ENCODE measurements at places on chromosomes 16 and 17.

GRCh38 chr17:54848368-54848987 lies 52.2 kb upstream of the TOM1L1 start:
- no peaks in the 10 kb centered on the region for H3K27me3 ChIP-seq
- no peak overlapping the region for H3K27ac ChIP-seq
- H3K4me3 ChIP-seq, result no peak overlapping the region
- H3K4me1 ChIP-seq, result no peaks in the 10 kb centered on the region
- no peak for DNase-seq
- H3K36me3 ChIP-seq, result no peaks in the 10 kb centered on the region

DNA sequence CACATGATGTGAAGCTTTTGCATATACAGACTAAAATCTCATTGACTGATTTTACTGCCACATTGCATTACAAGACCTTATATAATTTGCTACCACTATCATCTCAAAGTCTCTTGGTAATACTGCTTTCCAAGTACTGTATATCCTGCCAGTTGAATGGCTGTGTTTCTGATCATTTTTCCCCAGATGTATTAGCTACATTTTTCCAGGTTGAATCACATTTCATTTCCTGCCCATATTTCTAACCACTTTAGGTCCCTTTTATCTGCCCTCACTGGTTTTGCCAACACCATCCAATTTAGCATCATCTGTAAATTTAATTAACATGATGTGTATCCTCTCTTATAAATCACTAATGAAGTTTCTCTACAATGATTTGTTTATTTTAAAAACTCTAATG lies 365.7 kb upstream of the PMFBP1 start:
- no peaks in the 10 kb centered on the region for H3K36me3 ChIP-seq
- DNase-seq, result peak; percentile 17
- no peaks in the 10 kb centered on the region for H3K27me3 ChIP-seq
- H3K4me3 ChIP-seq, result no peak overlapping the region
- H3K4me1 ChIP-seq, result no peaks in the 10 kb centered on the region

GRCh38 chr17:1853698-1854097 lies 23.9 kb downstream of the RPA1 start:
- H3K4me3 ChIP-seq, result no peak overlapping the region
- H3K36me3 ChIP-seq, result peaks cover 47% of the 10 kb centered on the region
- DNase-seq, result no peak
- H3K4me1 ChIP-seq, result no peaks in the 10 kb centered on the region
- H3K27ac ChIP-seq, result no peak overlapping the region

DNA sequence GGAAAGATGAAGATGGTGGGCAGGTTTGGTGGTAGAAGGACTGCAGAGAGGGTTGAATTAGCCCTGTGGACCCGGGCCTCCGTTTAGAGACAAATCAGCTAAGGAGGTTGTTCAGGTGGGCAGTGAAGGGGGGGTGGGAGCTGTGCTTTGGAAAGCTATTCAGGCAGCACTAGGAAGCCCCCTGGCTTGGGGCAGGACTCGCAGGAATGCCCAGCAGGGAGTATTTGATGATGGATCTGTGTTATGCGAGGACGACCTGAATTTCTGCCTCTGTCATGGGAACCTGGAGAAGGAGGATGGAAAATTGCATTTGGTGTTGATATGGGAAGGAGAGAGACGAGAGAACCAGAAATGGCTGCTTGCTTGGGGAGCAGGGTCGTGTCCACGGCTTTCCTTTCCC lies 3.5 kb downstream of the SPDYE4 start:
- H3K4me1 ChIP-seq, result no peaks in the 10 kb centered on the region
- H3K27ac ChIP-seq, result no peak overlapping the region
- no peaks in the 10 kb centered on the region for H3K36me3 ChIP-seq

DNA sequence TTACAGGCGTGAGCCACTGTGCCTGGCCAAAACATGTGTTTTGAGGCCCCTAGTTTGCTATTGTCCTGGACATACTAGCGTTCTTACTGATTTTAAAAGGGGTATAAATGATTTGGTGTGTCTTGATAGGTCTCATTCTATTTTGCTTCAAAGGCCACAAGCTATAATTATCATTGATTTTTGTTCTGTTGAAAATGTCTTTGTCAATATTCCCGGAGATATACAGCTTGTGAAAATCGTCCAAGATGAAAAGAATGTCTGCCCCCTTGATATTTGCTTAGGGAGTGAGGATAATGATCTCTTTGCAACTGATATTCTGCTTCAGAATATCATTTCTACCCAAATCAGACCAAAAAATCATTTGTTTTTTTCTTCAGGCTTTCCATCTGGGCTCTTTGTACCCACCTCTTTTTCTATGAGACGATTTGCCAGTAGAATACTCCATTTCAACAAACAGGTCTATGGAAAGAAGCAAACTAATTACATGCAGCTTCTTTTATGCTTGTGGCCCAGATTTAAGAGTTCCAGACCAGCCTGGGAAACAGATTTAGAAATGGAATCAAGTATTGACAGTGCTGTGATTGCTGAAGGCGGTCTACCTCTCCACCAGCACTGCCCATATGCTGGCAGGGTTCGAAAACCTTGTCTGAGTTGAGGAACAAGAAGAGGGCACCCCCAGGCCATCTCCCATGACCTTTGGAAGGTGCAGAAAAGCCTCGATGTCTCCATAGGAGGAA lies 14.1 kb upstream of the ST6GALNAC1 start:
- no peaks in the 10 kb centered on the region for H3K27me3 ChIP-seq
- peaks cover 8% of the 10 kb centered on the region for H3K4me1 ChIP-seq
- no peak for DNase-seq
- H3K27ac ChIP-seq, result no peak overlapping the region
- no peaks in the 10 kb centered on the region for H3K36me3 ChIP-seq

DNA sequence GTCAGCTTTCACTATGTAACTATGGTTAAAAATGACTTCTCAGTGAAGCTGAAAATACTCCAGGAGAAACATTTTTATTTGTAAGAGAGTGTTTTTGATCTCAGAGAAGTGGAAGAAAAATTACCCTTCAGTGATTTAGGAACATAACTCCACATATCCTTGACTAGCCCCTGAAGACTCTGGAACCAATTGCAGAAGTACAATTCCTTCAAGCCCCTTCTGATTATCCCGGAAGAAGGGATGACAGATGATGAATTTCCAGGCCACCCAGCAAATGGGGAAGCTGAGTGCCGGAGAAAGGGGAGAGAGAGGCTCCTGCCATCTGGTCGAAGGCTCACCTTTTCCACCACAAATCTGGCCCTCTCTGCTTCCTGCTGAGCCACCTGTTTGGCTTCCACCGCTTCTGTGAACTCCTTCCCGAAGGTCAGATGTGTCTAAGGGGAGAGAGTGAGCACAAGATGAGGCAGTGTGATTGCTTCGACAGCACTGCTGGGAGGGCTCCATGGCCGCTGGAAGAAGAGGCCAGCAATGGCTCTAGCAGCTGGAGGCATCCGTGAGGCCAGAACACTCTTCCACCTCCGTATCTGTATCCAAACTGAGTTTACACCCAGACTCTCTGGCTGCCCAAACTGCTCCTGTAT lies 8.1 kb downstream of the PHB1 start:
- H3K27me3 ChIP-seq, result no peaks in the 10 kb centered on the region
- H3K27ac ChIP-seq, result no peak overlapping the region
- peaks cover 75% of the 10 kb centered on the region for H3K36me3 ChIP-seq
- no peak for DNase-seq
- no peaks in the 10 kb centered on the region for H3K4me1 ChIP-seq

DNA sequence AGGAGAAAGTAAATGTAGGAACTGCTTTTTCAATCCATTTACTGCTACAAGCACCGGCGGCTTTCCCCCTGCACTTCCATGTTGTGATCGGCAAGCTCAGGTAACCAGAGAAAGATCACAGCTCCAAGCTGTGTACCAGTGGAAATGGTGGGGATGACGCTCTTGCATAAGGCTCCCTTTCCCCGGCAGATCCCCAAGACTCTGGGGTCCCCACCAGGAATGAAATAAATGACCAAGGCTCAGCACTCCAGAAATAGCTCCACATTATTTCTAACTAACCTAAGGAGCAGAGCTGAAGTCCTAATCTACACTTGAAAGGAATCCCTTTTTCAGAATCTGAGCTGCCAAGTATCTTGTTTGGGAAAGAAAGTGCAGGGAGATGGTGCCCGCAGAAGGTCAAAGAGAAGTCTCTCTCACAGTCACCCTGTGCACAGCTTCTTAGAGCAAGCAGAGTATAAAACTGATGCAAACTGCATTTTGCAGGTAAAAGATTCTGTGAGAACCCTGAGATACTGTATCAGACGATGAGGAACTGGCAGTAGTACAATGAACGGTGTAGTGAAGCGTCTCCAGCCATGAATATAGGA lies 11.1 kb downstream of the GRB2 start:
- peak overlapping the region; percentile 52 for H3K4me3 ChIP-seq
- peak overlapping the region; percentile 58 for H3K27ac ChIP-seq
- H3K27me3 ChIP-seq, result no peaks in the 10 kb centered on the region
- no peaks in the 10 kb centered on the region for H3K36me3 ChIP-seq
- DNase-seq, result peak; percentile 20
- H3K4me1 ChIP-seq, result peaks cover 17% of the 10 kb centered on the region

DNA sequence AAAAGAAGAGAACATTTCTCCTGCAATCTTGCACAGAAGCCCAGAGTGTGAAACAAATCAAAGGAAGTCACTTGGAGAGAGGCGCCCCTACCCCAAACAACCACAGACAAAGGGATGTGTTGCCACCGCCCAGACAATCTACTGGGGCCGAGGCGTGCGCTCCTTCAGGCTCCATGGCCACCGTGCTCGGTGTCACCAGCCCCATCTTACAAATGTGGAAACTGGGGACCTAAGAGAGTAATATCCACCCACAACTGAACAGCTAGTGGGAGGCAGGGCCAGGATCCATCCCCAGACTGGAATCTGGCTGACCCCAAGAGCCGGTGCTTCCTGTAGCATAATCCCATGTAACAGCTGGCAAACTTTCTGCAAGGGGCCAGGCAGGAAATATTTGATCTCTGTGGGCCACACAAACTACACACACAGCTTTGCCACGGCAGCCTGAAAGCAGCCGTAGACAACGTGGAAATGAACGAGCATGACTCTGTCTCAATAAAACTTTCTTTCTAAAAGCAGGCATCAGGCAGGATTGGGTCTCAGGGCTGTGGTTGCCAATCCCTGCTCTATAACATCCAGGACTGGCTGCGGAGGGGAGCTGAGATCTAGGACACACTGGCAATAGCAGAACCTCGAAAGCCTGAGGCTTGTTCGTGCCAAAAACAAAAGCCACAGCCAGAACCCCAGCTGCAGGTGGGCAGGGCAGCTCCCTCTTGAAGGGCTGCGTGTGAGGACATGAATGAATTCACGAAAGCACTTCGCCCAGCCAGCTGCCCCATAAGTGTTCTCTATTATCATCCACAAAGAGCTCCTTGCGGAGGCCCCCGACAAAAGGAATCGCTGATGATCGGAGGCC lies 26.6 kb upstream of the GINS2 start:
- no peak for DNase-seq
- no peaks in the 10 kb centered on the region for H3K36me3 ChIP-seq
- no peaks in the 10 kb centered on the region for H3K27me3 ChIP-seq
- H3K4me3 ChIP-seq, result no peak overlapping the region

DNA sequence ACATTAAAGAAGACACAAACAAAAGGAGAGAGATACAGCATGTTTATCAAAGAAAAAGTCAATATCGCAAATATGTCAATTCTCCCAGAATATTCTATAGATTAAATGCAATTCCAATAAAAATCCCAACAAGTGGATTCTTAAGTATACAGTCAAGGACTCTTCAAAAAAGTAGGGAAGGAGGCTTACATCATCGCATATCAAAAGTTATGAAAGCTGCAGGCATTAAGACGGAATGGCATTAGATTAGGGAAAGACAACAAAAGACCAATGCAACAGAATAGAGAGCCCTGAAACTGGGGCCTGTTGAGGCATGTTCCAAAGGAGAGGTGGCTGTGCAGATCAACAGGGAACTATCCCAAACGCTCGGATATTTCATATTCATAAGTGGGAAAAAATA lies 76.0 kb downstream of the MARCHF10 start:
- H3K4me3 ChIP-seq, result no peak overlapping the region
- H3K4me1 ChIP-seq, result no peaks in the 10 kb centered on the region
- no peaks in the 10 kb centered on the region for H3K36me3 ChIP-seq
- no peak overlapping the region for H3K27ac ChIP-seq
- H3K27me3 ChIP-seq, result no peaks in the 10 kb centered on the region

DNA sequence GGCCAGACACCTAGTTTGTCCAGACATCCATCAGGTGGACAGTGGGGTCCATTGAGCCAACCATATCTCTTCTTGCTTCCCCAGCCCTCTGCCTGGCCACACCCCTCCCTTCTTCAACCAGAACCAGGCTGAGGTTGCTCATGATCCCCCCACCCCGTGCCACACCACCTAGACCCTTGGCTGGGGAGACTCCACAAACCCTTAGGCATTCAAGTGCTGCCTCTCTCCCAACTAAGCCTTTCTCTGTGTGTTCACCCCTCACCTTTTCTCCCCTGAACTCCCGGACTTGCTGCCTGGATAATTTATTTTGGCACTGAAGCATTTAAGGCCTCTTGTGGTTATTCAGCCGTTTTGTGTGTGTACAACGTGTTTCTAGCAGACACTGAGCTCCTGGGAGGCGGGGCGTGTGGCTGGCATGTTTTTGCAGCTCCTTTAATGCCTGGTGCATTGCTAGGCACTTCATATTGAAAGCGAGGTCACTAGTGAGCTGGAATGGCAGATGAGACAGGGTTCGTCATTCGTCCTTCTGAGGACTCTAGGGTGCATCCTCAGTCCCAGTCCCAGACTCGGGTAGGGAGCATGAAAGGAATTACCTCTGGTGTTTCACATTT lies 28.7 kb downstream of the CACNA1G start:
- no peak overlapping the region for H3K4me3 ChIP-seq
- no peaks in the 10 kb centered on the region for H3K4me1 ChIP-seq
- DNase-seq, result no peak
- H3K36me3 ChIP-seq, result no peaks in the 10 kb centered on the region
- H3K27me3 ChIP-seq, result no peaks in the 10 kb centered on the region

DNA sequence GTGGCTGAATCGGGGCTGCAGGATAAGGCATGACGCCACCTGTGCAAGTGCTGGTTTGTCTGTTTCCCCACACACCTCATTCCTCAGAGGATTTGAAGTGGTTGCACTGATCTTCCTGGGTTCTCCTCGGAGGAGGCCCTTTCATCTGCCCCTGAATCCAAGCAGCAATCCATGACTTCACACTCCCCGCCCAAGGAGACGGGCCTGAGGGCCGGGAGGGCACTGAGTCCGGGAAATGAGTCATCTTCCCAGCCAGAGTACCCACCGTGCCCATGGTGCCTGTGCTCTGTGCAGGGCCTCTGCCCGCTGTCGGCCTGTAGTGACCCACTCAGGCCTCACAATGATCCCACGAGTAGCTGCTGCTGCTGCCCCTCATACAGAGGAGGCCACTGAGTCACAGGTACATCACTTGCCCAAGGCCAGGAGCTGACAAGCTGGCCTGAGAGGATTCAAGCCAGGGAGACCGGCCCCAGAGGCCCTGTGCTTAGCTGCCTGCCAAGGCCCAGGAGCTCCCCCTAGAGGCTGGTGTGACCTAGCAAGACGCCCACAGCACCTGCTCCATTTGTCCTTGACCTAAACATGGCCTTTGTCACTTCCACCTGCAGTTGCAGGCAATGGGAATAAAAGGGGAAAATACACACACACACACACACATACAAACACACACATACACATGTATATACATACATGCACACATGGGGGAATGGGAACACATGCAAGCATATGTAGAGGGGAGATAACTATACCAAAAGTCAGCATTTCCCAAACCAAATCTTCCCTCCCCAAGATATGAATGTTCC lies 240.0 kb downstream of the C16orf95 start:
- DNase-seq, result peak; percentile 48
- H3K27ac ChIP-seq, result no peak overlapping the region
- no peaks in the 10 kb centered on the region for H3K4me1 ChIP-seq
- no peaks in the 10 kb centered on the region for H3K36me3 ChIP-seq
